ENCODE measurements at places on chromosomes 1 and 21.

GRCh38 chr1:223012176-223012788, 130.8 kb downstream of the TLR5 start:
- no peak for DNase-seq

DNA sequence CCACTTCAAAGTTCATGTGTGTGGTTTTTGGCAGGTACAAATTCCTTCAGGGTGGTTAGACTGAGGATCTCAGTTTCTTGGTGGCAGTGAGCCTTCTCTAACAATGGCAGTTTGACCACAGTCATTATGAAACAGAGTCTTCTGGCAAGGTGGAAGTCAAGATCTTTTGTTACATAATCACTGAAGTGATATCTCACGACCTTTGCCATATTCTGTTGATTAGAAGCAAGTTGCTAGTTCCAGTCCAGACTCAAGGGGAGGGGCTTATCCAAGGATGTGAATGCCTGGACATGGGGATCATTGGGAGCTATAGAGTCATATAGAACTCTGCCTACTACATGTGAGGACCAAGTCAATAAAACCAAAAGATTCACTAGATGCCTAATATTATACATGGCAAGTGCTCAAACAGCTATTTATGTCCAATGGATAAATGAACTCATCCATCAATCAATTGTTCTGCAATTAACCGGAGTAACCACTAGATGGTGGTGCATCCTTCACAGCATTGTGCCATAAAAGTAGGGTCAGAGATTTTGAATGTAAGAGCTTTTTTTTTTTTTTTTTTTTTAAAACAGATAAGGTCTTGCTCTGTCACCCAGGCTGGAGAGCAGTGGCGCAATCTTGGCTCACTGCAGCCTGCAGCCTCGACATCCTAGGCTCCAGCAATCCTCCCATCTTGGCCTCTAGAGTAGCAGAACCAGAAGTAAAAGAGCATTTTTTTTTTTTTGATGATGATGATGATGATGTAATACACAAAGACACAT, 131.9 kb downstream of the CRB1 start:
- no peak for DNase-seq

- DNase-seq, result no peak
These were observed 45.5 kb upstream of the ECE1 start for GRCh38 chr1:21335750-21336224.

- no peak for DNase-seq
These were observed 40.7 kb downstream of the RPS6KA1 start for GRCh38 chr1:26570287-26570686.

GRCh38 chr1:19559641-19560040, 74.3 kb upstream of the CAPZB start:
- no peak for DNase-seq

DNA sequence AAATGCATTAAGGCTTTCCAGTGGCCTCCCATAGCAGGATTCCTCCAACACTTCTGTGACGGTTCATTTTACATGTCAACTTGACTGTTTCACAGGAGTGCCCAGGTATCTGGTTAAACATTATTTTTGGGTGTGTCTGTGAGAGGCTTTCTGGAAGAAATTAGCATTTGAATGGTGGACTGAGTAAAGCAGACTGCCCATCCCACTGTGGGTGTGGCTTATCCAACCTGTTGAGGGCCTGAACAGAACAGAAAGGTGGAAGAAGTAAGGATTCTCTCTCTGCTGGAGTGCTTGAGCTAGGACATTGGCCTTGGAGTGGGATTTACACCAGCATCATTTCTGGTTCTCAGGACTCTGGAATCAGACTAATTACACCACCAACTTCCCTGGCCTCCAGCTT, 85.6 kb downstream of the RGS7 start:
- no peak for DNase-seq

- DNase-seq, result no peak
These were observed 14.0 kb downstream of the PKNOX1 start for GRCh38 chr21:42988236-42988965.

GRCh38 chr1:207134581-207134980, 30.5 kb downstream of the C4BPA start:
- DNase-seq, result no peak

DNA sequence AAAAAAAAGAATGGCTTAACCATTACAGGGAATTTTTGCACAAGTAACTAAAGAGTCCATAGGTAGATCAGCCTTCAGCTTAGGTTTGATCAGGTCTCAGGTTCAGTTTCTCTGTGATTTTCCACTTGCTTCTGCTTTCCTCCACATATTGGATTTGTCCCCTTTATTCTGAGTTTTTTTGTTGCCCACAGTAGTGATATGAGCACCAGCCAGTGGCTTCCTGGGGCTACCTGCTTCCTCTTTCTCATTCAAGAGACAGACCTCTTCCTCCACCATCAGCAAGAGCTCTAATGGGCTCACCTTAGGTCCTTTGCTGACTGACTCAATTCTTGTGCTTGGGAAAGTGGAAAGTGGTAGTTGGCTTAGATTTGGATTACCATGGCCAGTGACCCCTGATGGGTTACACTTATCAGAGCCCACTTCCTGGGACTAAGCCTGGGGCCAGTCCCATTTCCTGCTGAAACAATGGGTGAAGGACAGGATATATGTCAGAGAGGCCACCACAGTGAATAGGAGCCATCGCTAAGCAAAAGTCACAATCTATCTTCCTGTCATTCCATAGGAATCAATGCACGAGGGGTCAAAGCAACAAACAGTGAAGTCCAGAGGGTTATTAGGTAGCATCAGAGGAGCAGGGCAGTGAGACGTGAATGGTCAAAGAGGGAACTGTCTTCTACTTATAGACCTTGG, 12.8 kb upstream of the PLA2G2E start:
- DNase-seq, result no peak

DNA sequence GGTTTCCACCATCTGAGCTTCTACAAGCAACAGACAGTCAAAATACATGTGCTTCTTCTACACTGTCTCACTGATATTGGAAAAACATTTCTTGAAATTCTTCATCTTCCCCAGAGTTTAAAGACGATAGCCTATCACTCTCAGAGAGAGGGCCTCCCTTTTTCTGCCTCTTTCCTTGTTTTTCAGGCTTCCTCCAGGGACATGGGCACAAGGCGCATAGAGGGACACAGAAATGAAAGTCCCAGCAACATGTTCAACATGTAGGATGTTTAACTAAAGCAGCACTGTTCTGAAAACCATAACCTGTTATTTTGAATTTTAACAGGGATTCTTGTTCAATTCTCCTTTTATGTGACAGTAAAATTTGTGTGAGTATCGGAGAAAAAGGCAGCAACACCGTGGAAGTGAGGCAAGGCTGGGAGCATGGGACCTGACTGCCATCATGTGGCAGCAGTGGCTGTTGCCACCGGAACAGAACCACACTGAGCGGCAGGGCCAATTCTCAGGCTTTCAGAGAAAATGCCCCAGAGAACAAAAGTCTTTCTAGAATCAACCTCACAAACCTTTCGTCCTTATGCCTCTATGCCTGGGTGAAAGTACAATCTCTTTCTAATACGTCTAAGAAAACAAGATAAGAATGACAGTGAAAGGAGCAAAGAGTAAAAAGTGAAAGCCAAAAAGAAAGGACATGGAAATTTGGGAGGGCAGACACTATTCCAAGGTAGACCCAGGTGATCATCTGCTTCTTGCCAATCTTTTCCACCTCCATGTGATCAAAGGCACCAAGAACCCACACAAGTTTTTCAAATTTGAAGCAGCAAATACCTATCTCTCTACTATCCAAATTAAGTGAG, 54.5 kb downstream of the PCNX2 start:
- DNase-seq, result peak; percentile 62

GRCh38 chr1:7103361-7103782, 318.1 kb downstream of the CAMTA1 start:
- DNase-seq, result no peak

- no peak for DNase-seq
These were observed 34.0 kb upstream of the CRNN start for GRCh38 chr1:152448095-152448494.

GRCh38 chr1:110618668-110619067, 12.5 kb upstream of the KCNA2 start:
- DNase-seq, result no peak

GRCh38 chr1:59271561-59272260, 25.2 kb upstream of the FGGY start:
- no peak for DNase-seq

GRCh38 chr1:152946248-152946647, 758 bp upstream of the SPRR5 start:
- no peak for DNase-seq

- no peak for DNase-seq
These were observed 53.2 kb upstream of the COA6 start for GRCh38 chr1:234320069-234320468.

DNA sequence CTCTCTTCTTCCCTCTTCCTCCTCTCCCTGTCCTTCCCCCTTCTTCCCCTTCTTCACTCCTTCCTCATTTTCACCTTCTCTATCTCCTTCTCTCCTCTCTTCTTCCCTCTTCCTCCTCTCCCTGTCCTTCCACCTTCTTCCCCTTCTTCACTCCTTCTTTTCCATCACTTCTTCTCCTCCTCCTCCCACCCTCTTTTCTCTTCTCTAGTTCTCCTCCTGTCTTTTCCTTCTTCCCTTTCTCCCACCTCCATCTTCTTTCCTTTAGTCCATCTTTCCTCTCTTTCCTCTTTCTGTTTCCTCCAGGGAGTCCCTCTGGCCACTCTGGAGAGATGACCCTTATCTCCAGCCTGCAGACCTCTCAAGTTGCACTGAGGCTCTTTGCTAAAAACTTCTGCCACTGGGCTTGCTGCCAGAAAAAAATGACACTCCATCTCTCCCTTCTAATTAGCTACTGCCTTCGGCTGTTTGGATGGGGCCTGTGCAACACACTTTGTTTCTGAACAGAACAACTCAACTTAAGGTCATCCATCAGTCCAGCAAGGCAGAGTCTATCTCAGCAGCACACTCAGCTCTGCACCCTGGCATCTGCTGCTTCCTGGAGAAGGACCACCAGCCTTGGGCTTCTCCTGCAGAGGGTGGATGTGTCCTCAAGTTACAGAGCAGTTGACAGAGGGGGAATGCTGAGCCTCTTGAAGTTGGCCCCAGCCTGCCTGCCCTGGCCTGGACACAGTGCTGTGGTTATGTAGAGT, 538.8 kb downstream of the MATN1 start:
- no peak for DNase-seq

DNA sequence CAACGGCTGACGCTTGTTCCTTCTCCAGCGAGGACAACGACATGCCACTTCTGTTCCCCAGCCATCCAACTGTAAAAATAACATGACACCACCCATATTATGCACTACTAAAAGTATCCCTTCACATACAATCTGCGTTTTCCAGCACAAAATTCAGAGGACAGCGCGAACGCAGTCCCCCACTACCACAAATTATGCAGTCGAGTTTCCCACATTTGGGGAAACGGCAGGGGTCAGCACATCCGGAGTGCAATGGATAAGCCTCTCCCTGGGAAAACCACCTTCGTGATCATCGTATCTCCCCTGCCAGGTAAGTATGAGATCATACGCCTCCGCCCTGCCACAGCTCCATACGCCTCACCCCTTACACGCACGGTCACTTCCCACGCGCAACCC, 120.9 kb downstream of the PPIAL4G start:
- no peak for DNase-seq

DNA sequence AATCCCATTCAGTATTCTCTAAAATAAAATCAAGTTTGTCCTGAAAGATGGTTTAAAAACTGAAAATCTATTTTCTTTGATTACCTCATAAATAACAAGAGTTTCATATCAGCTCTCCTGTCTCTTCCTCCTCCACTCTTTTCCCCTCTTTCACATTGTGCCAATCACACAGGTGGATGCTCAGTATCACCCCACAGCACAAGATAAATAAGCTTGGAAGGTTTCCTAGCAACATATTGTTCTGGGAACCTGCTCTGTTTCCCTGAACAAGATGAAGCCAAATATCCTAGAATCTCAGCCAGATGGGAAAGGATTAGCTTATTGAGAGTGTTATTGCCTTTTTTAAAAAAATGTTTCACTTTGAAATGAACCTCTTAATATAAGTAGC, 45.7 kb upstream of the CACYBP start:
- DNase-seq, result no peak

- DNase-seq, result no peak
These were observed 284.4 kb upstream of the DUSP10 start for GRCh38 chr1:222026280-222026679.

DNA sequence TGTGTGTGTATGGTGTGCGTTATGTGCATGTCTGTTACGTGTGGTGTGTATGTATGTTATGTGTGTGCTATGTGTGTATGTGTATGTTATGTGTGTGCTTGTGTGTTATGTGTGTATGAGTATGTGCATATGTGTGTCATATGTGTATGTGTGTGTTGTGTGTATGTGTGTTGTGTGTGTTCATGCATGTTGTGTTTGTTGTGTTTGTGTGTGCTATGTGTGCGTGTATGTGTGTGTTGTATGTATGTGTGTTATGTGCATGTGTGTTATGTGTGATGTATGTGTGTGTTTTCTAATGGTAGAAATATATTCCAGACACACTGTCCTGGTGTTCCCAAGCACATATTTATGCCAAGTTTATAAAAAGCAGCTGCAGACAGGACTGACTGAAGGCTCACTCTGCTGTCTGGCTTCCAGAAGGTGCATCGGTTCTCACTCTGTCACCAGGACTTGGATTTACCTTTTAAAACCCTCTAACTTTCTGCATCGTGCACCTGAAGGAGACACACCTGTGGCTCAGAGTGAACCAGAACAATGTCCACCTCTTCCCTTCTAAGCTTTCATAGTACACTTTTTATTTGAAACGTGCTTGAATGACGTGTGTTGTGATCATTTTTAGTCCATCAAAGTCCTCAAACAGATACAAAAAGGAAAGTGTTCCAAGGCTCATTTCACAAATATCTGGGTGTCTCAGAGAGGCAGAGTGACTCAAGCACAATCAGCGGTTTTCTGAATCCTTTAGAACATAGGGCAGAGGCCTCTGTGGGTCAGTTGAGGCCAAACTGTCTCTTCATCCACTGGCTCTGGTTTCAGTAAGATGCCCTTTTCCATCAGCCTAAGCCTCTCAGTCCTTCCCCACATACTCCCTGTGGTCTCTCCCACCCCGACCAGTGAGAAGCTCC, 49.9 kb downstream of the TOMM20 start:
- no peak for DNase-seq

DNA sequence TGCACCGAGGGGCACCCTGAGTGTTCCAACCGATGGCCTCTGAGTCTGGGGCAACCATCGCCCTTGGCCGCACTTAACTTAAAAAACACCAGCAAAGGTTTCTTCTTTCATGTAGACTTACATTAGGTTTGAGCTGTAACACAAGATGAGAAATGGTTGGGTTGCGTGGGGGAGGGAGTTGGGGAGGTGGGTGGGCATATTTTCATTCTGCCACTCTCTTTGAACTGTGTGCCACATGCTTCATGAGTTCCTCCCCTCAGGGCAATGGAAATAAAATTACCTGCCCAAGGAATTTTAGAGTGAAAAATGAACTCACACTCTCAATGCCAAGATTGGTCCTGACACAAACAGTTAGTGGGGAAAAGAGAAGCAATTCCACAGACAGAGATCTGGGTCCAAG, 430.1 kb upstream of the USP24 start:
- DNase-seq, result no peak

GRCh38 chr1:79283451-79283850, 276.9 kb upstream of the ADGRL4 start:
- no peak for DNase-seq

- DNase-seq, result no peak
These were observed 129.2 kb downstream of the CYYR1 start for GRCh38 chr21:26443867-26444266.

- DNase-seq, result no peak
These were observed 29.4 kb downstream of the IL6R start for GRCh38 chr1:154434346-154435085.

GRCh38 chr1:108200687-108201051, 526 bp upstream of the SLC25A24 start:
- DNase-seq, result peak; percentile 57

- DNase-seq, result no peak
These were observed 31.1 kb downstream of the CASZ1 start for GRCh38 chr1:10765304-10765703.

GRCh38 chr1:150528196-150528595, 12.6 kb downstream of the FALEC start:
- DNase-seq, result no peak
